Activated CD4-positive, alpha-beta T cell treated with anti-CD3 and anti-CD28 coated beads, Interleukin-2, amount 10 ng/mL, durations not matched to agents 24 days and 14 days (primary cell): ENCODE measurements at places on chromosomes 4 and X. TPM values are rescaled to one million over a fixed set of nuclear protein-coding genes. Genes with fewer than 3 reads are reported as not detected.
A peak's percentile ranks its signal among the peaks of the same experiment; 100 is the strongest.

VGLL1 gene
- not detected in 2 replicates for total RNA-seq

DNA sequence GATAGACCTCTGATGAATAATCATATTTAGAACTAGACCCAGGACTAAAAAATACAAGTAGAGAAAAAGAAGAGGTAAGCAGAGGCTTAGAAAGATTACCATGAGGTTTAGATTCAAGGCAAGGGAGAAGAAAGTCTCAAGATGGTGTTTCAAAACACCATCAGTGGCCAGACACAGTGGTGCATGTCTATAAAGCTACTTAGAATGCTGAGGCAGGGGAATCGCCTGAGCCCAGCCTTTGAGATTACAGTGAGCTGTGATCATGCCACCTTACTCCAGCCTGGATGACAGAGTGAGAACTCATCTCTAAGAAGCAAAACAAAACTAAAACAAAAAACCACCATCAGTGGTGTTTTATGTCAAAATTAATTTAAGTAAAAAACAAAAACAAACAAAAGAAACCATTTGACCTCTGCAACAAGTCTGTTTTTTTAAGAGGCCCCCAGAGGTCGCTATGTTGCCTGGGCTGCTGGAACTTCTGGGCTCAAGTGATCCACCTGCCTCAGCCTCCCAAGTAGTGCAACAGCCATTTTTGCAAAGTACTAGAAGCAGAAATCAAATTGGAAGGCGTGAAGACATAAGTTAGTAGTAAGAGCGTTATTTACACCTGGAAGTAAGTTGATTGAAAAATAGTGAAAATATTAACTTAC lies 784.3 kb downstream of the ADGRL3 start:
- no peaks in the 10 kb centered on the region for H3K36me3 ChIP-seq
- DNase-seq: no peak
- no peaks in the 10 kb centered on the region for H3K27me3 ChIP-seq
- H3K4me1 ChIP-seq: no peaks in the 10 kb centered on the region
- no peak overlapping the region for H3K4me3 ChIP-seq

DCTD gene
- 125 and 129 TPM in 2 replicates for total RNA-seq

- no peaks in the 10 kb centered on the region for H3K27me3 ChIP-seq
- H3K4me3 ChIP-seq: peak overlapping the region; percentile 81
These were observed 1.8 kb downstream of the ZFP92 start for GRCh38 chrX:153412746-153413720.

GRCh38 chr4:80967346-80967745 lies 63.2 kb upstream of the BMP3 start:
- no peak for DNase-seq
- H3K4me1 ChIP-seq: no peaks in the 10 kb centered on the region
- no peak overlapping the region for H3K4me3 ChIP-seq
- no peaks in the 10 kb centered on the region for H3K36me3 ChIP-seq
- no peaks in the 10 kb centered on the region for H3K27me3 ChIP-seq
- H3K27ac ChIP-seq: no peak overlapping the region

DNA sequence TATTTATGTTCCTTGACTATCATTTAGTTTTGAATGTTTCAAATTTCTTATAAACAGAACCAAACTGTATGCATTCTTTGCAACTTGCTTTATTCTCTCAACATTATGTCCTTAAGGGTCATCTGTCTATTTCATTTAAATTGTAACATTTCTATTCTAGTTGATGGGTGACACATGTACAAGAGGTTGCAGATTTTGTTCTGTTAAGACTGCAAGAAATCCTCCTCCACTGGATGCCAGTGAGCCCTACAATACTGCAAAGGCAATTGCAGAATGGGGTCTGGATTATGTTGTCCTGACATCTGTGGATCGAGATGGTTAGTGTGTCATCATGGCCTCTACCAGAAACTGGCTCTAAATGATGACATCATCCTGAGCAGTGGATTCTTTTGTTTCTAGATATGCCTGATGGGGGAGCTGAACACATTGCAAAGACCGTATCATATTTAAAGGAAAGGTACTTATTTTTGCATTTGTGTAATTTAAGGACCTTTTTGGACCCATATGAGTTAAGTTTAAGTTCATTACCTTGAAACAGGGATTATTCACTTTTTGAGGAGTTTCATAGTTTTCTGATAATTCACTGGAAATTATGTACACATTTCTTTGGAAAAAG lies 6.1 kb downstream of the LIAS start:
- H3K27me3 ChIP-seq: no peaks in the 10 kb centered on the region
- no peak overlapping the region for H3K27ac ChIP-seq
- no peak for DNase-seq
- peaks cover 27% of the 10 kb centered on the region for H3K36me3 ChIP-seq

CLDN34 gene
- not detected in 2 replicates for total RNA-seq

DCAF4L1 gene
- 0.19 and 0.21 TPM in 2 replicates for total RNA-seq

DNA sequence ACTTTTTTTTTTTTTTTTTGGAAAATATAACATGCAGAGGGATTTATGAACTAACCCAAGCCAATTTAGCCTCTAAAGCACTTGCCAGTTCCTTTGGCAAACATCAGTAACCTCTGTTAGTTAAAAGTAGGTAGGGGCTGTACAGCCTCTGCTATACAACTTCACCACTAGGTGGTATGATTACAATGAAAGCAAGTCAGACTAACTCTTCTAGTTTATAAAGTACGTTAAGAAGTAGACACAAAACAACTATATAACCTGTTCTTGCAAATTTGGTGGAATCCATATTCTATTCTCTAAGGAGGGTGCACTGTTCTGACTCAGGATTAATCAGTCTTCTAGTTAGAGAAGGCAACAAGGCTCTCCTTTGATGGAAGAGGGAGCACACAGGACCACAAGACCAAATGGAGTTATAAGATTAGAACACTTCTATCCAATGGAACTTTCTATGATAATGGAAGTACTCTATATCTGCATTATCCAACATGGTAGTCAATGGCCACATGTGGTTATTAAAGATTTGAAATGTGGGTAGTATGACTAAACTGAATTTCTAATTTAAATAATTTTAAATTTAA lies 12.8 kb downstream of the AIMP1 start:
- H3K4me3 ChIP-seq: no peak overlapping the region
- no peaks in the 10 kb centered on the region for H3K27me3 ChIP-seq
- peaks cover 55% of the 10 kb centered on the region for H3K36me3 ChIP-seq
- DNase-seq: peak; percentile 63
- H3K27ac ChIP-seq: no peak overlapping the region
- H3K4me1 ChIP-seq: peaks cover 2% of the 10 kb centered on the region

DNA sequence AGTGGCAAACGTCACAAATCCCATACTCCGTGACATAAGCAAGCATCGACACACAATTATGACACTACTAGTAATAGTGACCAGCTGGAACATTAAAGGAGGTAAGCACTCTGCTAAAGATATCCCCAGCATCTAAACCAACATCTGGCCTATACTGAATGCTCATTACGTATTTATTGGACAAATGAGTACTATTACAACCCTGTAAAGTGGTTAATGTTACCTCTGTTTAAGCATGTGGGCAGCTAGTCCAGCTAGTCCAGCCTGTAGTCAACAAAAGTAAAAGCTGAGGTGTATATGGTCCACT lies 419 bp upstream of the RPGR start:
- H3K27me3 ChIP-seq: no peaks in the 10 kb centered on the region
- no peak for DNase-seq
- peak overlapping the region; percentile 90 for H3K4me3 ChIP-seq
- peak overlapping the region; percentile 97 for H3K27ac ChIP-seq
- no peaks in the 10 kb centered on the region for H3K36me3 ChIP-seq

- no peaks in the 10 kb centered on the region for H3K27me3 ChIP-seq
- H3K4me1 ChIP-seq: peaks cover 4% of the 10 kb centered on the region
- no peak for DNase-seq
- H3K36me3 ChIP-seq: peaks cover 7% of the 10 kb centered on the region
- H3K27ac ChIP-seq: no peak overlapping the region
These were observed 92.7 kb downstream of the TBL1X start for GRCh38 chrX:9557521-9557920.

DNA sequence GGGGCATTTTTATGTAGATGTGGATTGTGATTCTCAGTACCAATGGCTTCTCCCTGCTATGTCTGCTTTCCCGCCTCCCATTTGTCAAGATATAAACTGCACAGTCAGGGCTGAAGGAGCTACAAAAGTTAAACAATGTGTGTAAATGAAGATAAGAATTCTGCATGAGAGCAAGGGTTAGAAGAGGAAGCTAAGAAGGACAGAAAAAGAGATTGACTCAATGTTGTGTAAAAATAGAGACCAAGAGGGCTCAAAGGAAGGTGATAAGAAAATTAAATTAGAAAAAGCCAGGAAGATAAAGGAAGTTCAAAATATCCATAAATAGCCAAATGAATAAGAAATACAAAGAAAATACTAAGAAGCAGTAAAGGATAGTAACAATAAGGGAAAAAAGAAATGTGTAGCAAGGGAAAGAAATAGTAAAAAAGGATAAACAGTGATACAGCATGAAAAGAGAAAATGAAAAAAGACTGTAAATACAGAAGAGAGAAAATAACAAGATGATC lies 82.5 kb downstream of the AMELX start:
- no peak overlapping the region for H3K4me3 ChIP-seq
- no peaks in the 10 kb centered on the region for H3K4me1 ChIP-seq
- no peak overlapping the region for H3K27ac ChIP-seq
- peaks cover 2% of the 10 kb centered on the region for H3K27me3 ChIP-seq
- DNase-seq: no peak
- H3K36me3 ChIP-seq: no peaks in the 10 kb centered on the region

GRCh38 chr4:102526532-102526931 lies 25.4 kb downstream of the NFKB1 start:
- H3K4me1 ChIP-seq: peaks cover 77% of the 10 kb centered on the region
- H3K27ac ChIP-seq: no peak overlapping the region
- no peaks in the 10 kb centered on the region for H3K27me3 ChIP-seq
- no peak overlapping the region for H3K4me3 ChIP-seq
- H3K36me3 ChIP-seq: peaks cover 51% of the 10 kb centered on the region

UCP1 gene
- total RNA-seq: not detected in 2 replicates

GRCh38 chr4:98474408-98474844 lies 184.0 kb downstream of the TSPAN5 start:
- DNase-seq: no peak
- no peaks in the 10 kb centered on the region for H3K27me3 ChIP-seq
- peaks cover 70% of the 10 kb centered on the region for H3K36me3 ChIP-seq
- H3K4me1 ChIP-seq: peaks cover 42% of the 10 kb centered on the region
- H3K27ac ChIP-seq: no peak overlapping the region

GRCh38 chrX:9151772-9152307 lies 117.9 kb upstream of the FAM9B start:
- H3K27ac ChIP-seq: no peak overlapping the region
- H3K4me1 ChIP-seq: peaks cover 7% of the 10 kb centered on the region
- DNase-seq: no peak
- peaks cover 11% of the 10 kb centered on the region for H3K36me3 ChIP-seq

CSN1S1 gene
- not detected in 2 replicates for total RNA-seq

DNA sequence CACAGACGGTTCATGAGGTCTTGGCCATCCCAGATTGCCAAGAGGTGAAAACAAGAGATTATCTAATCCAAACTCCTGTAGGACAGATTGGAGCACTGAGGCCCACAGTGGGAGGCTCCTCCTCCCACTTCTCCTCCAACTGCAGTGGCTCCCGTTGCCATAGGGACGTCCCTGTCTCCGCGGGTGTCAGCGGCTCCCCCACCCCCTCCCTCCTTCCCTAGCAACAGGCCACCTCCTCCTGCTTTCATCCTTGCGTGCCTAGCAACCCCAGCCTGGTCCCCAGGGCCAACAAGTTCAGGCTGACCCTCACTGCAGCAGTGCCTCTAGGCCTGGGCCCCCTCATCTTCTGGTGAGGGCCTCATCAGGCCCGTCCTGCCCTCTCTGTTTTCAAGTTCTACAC lies 6.8 kb upstream of the IQSEC2 start:
- no peaks in the 10 kb centered on the region for H3K36me3 ChIP-seq
- H3K27me3 ChIP-seq: no peaks in the 10 kb centered on the region
- DNase-seq: peak; percentile 65
- peaks cover 11% of the 10 kb centered on the region for H3K4me1 ChIP-seq
- H3K4me3 ChIP-seq: peak overlapping the region; percentile 75

- peak overlapping the region; percentile 8 for H3K27ac ChIP-seq
- DNase-seq: no peak
These were observed 257.2 kb downstream of the FBXW7 start for GRCh38 chr4:152278505-152279233.

GRCh38 chr4:184744236-184744635 lies 10.3 kb upstream of the CENPU start:
- no peak overlapping the region for H3K27ac ChIP-seq
- peaks cover 1% of the 10 kb centered on the region for H3K27me3 ChIP-seq
- H3K4me3 ChIP-seq: no peak overlapping the region
- DNase-seq: no peak

DNA sequence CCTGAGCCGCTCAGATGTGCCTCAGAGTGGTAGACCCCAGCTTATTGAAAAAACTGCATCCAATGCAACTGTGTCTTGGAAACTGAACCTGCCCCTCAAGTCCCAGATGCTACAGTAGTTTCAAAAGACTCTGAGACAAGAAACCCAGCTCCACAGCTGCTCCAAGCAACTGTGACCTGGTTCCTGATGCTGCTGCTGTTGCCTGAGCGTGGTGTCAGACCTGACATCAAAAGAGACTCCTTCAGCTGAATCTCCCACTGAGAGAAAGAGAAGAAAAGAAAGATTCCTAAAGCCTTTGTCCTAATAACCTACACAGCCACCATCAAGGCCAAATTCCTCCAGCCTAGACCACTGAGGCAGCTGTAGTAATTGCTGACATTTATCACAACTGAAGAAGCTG lies 630.1 kb downstream of the STIM2 start:
- H3K4me3 ChIP-seq: no peak overlapping the region
- H3K4me1 ChIP-seq: no peaks in the 10 kb centered on the region
- H3K27ac ChIP-seq: no peak overlapping the region
- H3K36me3 ChIP-seq: no peaks in the 10 kb centered on the region

DNA sequence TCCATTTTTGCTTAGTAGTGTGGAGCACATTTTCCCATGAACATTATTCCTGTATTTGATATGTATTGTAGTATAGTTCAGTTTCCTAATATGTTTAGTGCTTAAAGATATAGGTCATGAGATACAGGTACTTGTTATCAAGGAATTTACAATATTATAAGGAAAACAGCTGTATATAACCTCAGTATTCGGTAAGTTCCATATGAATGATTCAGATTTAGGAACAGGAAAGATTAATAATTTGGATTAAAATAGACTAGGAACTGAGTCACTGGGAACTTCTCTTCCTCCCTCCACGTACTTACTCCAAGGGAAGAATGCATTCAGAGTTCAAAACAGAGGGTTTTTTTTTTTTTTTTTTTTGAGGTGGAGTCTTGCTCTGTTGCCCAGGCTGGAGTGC lies 20.0 kb downstream of the DIAPH2 start:
- no peak overlapping the region for H3K27ac ChIP-seq
- DNase-seq: no peak
- H3K4me3 ChIP-seq: no peak overlapping the region
- H3K4me1 ChIP-seq: peaks cover 2% of the 10 kb centered on the region
- no peaks in the 10 kb centered on the region for H3K27me3 ChIP-seq

PHF8 gene
- total RNA-seq: 50.7 and 53.4 TPM in 2 replicates

- no peak overlapping the region for H3K4me3 ChIP-seq
- H3K27ac ChIP-seq: no peak overlapping the region
- no peaks in the 10 kb centered on the region for H3K36me3 ChIP-seq
- H3K4me1 ChIP-seq: peaks cover 2% of the 10 kb centered on the region
- DNase-seq: no peak
These were observed 104.9 kb downstream of the PPP3CA start for GRCh38 chr4:101242441-101242840.

GRCh38 chrX:140053846-140054245 lies 88.5 kb upstream of the CXorf66 start:
- no peak overlapping the region for H3K4me3 ChIP-seq
- no peak overlapping the region for H3K27ac ChIP-seq
- H3K27me3 ChIP-seq: no peaks in the 10 kb centered on the region
- no peak for DNase-seq
- peaks cover 2% of the 10 kb centered on the region for H3K4me1 ChIP-seq

GASK1B gene
- total RNA-seq: not detected in 2 replicates

ERCC6L gene
- total RNA-seq: 8.1 and 8.3 TPM in 2 replicates
